Hematopoietic multipotent progenitor cell treated with erythropoietin and hydrocortisone succinate and interleukin-3 and kit ligand, for 4 days (in vitro differentiated cells): ENCODE measurements at places on chromosomes 16 and 17.

DNA sequence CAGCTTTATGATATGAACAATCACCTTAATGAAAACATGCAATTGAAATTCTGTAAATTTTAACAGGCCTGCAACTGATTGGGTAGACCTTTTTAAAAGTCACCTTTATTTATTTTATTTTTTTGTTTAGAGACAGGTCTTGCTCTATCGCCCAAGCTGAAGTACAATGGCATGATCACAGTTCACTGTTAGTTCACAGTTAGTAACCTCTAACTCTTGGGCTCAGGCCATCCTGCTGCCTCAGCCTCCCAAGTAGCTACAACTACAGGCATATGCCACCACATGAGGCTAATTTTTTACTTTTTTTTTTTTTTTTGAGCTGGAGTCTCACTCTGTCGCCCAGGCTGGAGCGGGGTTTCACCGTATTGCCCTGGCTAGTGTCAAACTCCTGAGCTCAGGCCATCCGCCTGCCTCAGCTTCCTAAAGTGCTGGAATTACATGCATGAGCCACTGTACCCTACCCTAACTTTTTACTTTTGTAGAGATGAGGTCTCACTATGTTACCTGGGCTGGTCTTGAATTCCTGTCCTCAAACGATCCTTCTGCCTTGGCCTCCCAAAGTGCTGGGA is 28.0 kb downstream of the AP1G1 start:
- no peak for DNase-seq

DNA sequence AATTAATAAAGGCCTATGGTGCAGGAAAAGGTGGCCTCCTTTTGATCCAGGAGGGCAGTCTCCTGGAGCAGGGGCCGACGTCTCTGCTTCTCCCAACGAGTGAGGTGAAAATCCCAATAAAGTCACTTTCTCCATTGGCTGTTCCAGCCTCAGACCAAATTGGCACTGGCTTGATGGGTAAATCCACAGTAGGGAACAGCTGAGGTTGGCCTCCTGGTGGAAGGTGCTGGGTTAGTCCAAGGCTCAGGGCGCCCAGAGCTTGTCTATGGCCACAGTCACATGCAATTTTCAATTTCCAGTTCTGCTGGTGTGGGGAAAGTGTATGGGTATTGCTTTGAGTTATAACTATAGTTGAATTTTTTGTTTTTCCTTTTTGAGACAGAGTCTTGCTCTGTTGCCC is 79.0 kb downstream of the NETO2 start:
- no peak for DNase-seq

- DNase-seq = no peak
Observed at GRCh38 chr17:51684214-51684613, 423.9 kb downstream of the UTP18 start.

DNA sequence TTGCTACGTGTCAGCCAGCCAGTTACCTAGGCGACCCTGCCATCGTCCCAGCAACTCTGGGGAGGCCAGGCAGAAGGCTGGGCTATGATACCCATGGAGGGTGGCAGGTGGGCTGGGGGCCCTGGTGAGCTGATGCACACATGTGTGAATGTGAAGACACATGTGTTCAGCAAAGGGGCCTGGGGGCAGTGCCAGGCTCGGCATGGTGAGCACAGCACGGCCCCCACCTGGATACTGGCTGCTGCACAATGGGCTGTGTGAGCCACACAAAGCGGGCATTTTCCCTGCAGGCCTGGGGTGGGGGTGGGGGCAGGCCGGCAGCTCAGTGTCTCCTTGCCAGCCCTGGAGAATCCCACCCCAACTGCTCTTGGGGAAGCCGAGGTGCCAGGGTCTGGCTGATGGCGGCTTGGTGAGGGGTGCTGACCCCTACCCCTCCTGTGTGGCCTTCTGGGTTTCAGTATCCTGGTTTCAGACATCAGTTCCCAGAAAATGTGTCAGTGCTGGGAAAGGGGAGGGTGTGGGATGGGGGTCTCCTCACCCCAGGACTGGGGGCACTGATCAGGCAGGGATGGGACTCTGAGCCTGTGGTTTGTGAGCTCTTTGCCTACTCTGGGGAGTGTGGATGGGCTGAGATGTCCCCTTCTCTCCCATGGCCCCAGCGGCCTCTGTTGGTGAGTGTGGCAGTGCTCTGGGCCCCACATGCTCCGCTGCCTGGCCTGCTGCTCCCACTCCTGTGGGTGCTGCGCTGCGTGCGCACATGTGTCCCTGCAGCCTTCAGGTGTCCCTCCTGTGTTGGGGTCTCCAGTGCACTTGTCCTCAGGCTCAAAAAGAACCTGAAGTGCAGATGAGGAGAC is 5.1 kb downstream of the LLGL1 start:
- no peak for DNase-seq

GRCh38 chr16:89458551-89458950 is 31.8 kb downstream of the ANKRD11 start:
- no peak for DNase-seq

DNA sequence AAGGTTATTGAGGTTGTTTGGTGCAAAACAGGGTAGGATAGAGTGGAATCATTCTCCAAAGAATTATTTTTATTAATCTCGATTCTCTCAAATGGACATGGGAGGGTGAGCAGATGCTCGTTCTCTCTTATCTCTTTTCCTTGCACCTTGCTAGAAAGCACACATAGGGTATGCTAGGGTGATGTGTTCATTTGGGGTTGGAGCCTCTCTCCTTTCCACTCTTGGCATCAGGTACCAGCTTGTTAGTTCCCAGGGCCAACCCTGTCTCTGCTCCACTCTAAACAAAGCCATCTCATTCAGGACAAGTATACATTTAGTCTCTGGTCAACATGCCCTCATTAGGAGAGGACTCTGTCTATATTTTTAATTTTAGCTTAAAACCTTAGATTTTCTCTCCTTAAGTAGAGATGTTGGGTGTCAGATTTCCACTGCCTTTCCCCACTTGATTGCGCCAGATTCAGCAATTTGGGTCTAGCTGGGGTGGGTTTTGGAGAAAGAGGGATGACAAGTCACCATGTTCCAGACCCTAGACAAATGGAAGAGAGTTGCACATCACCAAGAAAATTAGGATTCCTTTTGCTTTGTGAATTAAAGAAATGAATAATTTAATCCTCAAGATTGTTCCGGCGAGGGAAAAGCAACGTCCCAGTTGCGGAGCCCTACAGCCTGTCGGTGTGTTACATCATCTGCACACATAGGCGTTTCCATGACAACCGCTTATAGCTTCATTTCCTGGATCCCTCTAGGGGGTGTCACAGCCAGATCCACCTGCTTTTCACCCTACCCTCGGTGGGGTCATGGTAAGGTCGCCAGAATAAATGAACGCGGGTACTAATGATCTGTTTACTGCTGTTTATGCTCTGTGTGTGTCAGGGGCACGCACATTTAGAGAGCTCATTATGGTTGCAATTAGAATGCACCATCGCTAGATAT is 41.6 kb downstream of the SNX11 start:
- DNase-seq = no peak

GRCh38 chr16:66658143-66658859 is 38.2 kb downstream of the CMTM4 start:
- peak; percentile 69 for DNase-seq

GRCh38 chr16:30927789-30928378 is 4.5 kb downstream of the FBXL19 start:
- DNase-seq = peak; percentile 78

DNA sequence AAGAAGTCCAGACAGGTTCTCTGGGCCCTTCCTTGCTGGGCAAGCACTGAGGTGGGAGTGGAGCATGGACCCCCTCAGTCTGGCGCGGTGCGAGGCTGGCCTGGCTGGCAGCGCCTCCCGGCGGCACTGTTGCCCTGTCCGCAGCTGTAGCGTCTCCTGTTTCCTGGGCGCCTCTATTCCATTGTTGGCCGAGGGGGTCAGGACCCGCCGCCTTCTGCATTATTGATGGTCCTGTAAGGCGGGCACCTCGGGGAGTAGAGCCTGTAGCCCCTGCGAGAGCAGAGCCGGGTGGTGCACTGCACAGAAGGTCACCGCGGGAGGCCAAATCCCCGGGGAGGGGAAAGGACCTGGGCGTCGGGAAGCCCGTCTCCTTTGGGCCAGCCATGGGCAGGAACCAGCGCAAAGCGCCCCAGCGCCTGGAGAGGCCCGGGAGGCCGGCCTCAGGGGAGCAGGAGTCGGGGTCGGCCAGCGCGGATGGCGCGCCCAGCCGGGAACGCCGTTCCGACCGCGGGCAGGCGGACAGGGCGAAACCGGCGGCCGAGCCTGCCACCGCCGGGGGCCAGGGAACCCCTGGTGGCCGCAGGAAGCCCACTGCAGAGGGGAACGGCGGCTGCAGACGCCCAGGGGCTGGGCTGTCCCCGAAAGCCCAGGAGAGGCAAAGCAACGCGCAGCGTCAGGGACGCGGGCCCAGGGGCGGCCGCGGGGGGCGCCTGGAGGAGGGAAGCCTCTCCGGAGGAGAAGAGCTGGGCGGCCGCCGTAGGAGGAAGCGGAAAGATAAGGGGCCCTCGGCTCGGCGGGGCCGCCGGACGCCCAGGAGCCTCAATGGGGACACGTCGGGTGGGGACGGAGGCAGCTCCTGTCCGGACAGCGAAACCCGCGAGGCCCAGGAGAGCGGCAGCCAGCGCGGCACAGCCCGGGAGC is at the start of gene MYO15B:
Gene MYO15B (plus strand): TSS at position 126 of the 921 bp plus-strand sequence. CDS start 258 bp downstream, at position 384.
- DNase-seq = peak; percentile 94

DNA sequence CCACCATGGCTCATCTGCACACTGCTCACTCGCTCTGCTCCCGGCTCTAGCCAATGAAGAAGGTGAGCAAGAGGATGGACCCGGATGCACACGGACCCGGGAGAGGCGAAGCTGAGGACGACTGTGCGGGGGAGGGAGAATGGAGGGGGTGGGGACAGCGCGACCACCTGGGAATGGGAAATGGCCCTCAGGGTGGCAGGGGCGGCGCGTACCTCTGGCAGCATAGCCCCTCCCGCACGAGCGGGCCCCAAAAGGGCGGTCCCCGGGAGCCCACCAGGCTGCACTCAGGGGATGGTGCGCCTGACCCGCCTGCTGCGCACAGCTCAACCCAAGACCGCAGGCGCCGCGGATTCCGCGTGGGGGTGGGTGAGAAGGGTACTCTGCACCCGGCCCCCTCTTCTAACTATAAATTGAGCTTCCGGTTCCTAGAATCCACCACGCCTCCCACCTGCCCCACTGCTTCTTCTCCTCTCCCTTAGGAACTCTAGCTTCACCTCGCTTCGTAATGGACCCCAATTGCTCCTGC is 6.1 kb downstream of the MT1H start:
- DNase-seq = peak; percentile 26

GRCh38 chr16:31113121-31114120 is 4.0 kb upstream of the KAT8 start:
- peak; percentile 83 for DNase-seq

DNA sequence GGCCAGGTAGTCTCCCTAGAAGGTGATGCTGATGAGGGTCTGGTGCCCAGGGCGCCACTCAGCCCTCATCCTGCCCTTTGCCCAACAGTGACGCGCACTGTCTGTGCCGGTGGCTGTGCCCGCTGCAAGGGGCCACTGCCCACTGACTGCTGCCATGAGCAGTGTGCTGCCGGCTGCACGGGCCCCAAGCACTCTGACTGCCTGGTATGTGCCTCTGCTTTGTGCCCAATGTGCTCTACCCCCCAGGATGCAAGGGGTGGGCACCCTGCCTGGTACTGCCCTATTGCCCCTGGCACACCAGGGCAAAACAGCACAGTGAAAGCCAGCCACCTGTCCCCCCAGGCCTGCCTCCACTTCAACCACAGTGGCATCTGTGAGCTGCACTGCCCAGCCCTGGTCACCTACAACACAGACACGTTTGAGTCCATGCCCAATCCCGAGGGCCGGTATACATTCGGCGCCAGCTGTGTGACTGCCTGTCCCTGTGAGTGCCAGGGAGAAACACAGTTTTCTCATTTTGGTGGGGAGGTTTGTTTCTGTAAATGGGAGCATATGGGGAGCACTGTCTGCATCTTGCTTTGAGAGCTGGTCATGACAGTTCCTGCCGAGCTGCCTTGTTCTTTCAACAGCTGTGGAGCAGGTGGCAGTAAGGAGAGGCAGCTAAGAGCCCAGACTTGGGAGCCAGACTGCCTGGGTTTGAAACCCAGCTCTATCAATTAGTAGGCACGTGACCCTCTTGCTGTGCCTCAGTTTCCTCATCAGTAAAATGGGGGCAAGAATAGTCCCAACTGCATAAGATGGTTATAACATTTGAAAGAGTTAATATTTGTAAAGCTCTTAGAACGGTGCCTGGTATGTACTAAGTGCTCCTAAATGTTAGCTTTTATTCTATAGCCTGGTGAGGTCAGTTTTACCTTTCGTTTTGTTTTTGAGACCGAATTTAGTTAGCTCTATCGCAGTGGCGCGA is 10.4 kb downstream of the ERBB2 start:
- DNase-seq = no peak

- DNase-seq = peak; percentile 59
Observed at GRCh38 chr17:14672830-14673229, 371.9 kb downstream of the HS3ST3B1 start.

GRCh38 chr17:42485680-42486079 is 27.0 kb downstream of the ATP6V0A1 start:
- no peak for DNase-seq

GRCh38 chr17:45940293-45940692 is 45.9 kb downstream of the MAPT start:
- no peak for DNase-seq

- peak; percentile 25 for DNase-seq
Observed at GRCh38 chr16:69348222-69348621, 3.4 kb downstream of the TMED6 start.

DNA sequence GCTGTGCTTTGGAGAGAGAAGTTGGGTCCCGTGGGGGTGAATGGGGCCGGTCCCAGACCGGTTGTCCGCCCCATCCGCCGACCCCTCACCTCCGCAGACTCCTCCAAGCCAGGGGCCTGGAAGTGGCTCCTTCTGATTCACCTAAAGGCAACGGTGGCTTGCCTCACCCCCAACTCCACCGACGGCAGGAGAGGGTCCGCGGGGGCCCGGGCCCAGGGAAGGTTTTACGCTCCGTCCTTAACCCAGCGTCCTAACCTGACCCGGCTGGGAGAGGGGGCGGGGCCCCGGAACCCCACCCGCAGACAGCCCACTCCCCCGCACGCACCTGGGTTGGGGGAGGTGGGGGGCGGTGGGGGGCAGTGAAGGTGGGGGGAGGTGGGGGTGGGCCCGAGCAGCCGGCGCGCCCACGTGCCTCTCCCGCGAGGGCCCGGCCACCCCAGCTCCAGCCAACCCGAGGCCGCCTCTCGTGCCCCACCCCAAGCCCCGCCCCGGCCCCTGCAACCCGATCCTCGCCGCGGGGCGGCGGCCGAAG is 12.7 kb upstream of the CD300A start:
- DNase-seq = peak; percentile 94

- DNase-seq = no peak
Observed at GRCh38 chr16:82713778-82714177, 87.0 kb downstream of the CDH13 start.

- DNase-seq = peak; percentile 77
Observed at GRCh38 chr16:56869513-56870275, 4.7 kb downstream of the SLC12A3 start.

- peak; percentile 69 for DNase-seq
Observed at GRCh38 chr16:85172455-85173145, 60.3 kb upstream of the CIBAR2 start.
